Stimulated activated CD8-positive, alpha-beta memory T cell treated with anti-CD3 and anti-CD28 coated beads, Interleukin-4, amount 100 ng/mL, for 1 hour (primary cell): ENCODE measurements at places on chromosomes 5 and 9.

GRCh38 chr9:138006576-138007233 is 129.1 kb downstream of the CACNA1B start:
- DNase-seq = no peak

DNA sequence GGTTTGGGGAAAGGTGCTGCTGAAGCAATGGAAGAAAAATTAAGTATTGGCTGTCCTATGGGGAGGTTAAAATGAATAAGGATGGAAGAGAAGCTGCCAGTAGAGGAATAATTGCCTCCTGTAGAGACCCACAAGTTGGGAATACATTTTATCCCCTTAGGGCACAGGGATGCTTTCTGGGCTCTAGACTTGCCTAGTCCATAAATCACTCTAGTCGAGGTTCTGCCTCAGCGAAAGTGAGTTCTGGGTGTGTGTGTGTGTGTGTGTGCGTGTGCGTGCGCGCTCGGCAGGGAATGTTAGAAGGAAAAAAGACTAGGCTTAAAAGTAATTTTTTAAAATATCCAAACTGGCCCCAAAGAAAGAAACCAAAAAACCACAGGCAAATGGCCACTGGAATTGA is 291.6 kb downstream of the DOCK8 start:
- no peak for DNase-seq

DNA sequence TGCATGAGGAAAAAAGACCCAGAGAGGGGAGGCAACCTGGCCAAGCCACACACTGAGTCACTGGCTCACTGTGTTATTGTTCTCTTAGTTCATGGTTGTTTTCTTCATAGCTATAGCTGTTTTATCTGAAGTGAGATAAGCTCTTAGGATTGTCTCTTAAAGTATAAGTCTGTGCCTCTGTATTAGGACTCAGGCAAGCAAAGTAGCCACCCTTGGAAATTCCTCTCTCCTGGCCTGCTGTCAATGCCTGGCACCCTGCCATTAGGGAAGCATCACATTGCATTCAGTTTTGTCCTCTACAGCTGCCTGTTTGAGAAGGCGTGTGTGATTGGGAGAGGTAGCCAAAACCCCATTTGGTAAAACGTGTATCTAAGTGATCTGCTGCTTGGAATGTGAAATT is 147.4 kb upstream of the GLRA1 start:
- no peak for DNase-seq

DNA sequence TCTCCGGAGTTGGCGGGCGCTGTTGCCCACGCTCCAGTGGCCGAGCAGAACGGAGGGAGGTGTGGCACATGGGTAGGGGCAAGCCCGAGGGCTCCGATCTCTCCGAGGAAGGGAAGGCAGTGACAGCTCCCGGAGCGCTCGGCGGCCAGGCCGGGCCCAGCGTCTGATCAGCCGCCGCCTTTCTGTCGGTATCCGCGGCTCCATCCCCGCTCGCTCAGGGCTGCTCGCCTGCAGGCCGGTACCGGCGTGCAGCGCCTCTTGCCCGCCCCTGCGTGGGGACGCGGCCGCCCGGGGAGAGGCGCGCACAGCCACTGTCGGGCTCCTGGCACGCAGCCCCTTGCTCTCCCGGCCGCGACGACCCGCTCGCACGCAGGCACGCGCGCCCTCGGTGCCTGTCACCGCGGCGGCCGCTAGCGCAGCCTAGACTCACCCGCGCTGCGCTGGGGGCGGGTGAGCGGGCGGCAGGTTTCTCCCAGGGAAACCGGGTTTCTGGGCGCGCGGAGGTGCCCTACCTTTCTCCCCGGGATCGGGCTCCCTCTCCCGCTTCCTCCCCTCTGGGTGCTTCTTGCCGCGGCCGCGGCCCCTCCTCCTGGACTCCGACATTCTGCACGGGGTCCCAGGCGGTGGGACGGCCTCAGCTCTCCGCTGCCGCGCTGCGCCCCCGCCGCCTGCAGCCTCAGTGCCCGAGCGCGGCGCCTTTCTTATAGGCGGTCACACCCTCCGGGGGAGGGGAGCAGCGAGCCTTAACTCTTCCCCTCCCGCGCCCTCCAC is 108.4 kb downstream of the PSD2 start:
- DNase-seq = no peak

- DNase-seq = no peak
Observed at GRCh38 chr5:174247301-174247700, 201.8 kb downstream of the NSG2 start.

GRCh38 chr9:34253460-34253837 is 74.6 kb downstream of the UBAP1 start:
- no peak for DNase-seq

DNA sequence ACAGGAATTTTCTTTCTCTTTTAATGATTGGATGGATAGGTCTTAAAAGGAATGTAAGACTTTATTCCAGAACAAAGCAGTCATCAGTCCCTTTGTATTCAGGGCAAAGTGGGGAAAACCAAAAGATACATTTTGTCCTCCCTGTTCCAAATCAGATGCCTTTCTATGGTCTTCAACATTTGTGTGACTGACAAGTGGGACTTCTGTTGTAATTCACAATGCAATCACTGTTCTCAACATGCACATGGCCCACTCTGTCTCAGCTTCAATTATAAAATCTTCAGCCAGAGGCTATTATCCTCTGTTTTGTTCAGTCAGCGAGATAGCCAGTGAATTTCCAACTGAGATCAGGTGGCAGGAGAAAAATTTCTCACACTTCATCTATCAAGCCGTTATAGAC is 95.5 kb upstream of the ERBIN start:
- DNase-seq = no peak

DNA sequence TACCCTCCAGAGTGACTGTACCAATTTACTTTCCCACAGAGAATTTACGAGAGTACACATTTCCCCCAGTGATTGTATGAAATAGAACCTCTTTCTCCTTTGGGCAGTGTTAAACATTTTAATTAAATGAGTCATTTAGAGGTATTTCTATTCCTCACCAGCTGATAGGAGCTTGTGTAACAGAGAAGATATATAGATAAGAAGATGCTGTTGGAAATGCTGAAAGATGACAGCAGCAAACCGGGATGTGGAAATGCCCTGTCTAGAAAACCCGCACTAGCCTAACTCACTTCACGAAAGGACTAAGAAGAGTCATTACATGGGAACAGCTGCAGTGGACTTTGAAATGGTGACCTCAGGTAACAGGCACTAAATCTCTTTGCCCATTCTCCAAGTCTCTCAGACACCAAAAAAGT is 68.3 kb downstream of the LPAR1 start:
- no peak for DNase-seq

DNA sequence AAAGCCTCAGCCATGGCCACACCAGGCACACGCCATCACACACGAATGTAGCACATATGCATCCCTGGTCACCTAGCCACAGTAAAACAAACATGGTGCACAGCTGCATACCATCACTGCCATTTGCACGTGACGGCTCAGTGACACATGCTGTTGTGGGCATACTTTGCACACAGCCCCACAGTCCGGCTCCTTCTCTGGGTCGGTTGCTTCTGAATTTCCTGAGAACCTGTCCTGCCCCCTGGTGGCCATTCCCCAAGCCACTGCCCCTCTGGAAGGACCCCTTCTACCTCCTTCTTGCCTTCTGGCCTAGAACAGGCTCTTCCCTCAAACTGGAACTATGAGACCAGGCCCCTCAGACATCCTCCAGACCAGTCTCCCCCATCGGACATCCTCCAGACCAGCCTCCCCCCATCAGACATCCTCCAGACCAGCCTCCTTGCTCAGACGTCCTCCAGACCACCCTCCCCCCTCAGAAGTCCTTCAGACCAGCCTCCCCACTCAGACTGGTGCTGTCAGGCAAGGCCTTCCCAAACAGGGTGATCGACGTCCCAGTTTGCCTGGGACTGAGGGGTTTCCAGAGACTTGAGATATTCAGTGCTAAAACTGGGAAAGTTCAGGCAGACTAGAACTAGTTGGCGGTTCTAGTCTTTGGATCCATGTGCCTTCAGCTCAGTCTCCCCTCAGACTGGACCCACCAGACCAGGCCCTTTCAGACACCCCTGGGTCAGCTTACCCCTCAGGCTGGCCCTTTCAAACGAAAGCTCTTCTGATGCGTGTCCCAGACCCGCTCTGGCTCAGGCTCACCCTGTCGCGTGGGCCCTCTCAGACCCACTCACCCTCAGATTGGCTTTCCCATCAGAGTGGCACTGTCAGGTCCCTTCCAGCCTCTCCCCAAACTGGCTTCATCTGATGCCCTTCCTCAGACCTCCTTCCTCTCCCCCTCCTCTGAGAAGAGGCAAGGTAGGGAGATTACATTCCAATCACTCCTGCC is 24.3 kb upstream of the ENHO start:
- DNase-seq = peak; percentile 10

GRCh38 chr9:91321691-91322090 is 40.0 kb downstream of the AUH start:
- no peak for DNase-seq

GRCh38 chr5:33891446-33891787 is 373 bp downstream of the ADAMTS12 start:
- DNase-seq = no peak

GRCh38 chr5:93010037-93010436 is 571.0 kb downstream of the NR2F1-AS1 start:
- no peak for DNase-seq

DNA sequence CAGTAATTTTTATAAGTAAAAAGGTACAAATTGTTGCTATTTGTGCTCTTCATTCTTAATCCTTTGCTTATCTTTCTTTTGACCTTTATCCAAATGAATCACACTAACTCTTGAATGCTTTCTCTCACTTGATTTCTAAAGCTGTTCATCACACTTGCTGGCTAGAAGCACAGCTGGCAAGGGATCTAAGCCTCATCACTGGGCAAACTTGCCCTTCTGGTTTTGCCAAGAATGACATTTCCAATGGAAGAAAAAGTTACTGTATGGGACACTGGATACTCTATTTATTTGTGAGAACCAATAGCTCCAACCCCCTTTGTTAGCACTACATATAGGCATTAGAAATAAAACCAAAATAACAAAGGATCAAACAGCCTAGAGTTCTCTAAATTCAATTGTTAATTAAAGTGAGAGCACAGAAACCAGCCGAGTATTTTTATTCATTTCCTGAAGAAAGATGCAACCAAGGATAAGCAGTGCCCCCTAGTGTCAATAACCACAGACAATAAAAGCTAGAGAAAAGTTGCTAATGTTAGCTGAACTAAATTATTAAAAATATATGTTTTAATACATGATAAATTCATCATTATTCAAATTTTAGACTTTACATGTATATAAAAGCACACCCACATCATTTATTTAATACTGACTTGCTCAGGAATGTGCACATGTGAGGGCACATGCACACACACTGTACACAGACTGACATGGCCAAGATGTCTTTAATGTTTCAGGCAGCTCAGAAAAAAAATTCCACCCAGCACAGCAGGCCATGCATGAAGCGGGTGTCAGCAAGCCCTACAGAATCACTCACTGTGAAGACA is 59.8 kb upstream of the POU5F2 start:
- DNase-seq = no peak

GRCh38 chr9:127733614-127734013 is 1.5 kb downstream of the TOR2A start:
- DNase-seq = no peak

DNA sequence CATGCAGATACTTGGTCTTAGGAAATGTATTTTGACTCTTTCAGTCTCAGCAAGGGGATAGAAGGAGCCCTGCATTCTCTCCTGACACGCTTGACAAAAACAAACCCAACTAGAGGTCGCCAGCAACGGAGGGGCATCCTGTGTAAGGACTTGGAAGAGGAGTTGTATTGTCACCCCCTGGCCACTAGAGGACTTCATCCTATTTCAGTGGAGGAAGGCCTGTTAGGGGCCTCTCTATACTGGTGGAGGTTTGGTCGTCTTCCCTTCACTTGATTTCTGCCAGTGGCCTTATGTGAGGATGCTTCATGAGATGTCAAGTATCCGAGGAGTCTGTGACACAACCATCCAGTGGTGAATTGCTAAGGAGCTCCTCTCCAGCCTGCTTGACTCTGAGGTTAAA is 122.8 kb upstream of the STC2 start:
- DNase-seq = no peak

- DNase-seq = no peak
Observed at GRCh38 chr9:123928533-123929176, 1.3 kb downstream of the DENND1A start.

- no peak for DNase-seq
Observed at GRCh38 chr5:62475072-62475471, 62.5 kb downstream of the IPO11 start.

DNA sequence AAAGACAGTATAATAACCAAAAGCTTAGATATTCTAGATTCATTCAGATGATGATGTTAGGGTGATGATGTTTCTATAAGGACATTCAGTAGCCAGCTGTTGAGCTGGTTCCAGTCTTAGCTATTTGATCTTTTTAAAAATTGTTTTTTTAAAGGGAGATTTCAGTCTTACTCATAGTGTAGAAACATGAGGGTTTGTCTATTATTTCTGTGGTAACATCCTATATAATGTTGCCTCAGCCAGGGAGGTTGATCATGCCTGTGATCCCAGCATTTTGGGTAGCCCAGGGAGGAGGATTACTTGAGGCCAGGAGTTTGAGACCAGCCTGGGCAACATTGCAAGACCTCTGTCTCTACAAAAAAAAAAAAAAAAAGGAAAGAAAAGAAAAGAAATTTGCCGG is 167.8 kb downstream of the DOCK2 start:
- DNase-seq = no peak

DNA sequence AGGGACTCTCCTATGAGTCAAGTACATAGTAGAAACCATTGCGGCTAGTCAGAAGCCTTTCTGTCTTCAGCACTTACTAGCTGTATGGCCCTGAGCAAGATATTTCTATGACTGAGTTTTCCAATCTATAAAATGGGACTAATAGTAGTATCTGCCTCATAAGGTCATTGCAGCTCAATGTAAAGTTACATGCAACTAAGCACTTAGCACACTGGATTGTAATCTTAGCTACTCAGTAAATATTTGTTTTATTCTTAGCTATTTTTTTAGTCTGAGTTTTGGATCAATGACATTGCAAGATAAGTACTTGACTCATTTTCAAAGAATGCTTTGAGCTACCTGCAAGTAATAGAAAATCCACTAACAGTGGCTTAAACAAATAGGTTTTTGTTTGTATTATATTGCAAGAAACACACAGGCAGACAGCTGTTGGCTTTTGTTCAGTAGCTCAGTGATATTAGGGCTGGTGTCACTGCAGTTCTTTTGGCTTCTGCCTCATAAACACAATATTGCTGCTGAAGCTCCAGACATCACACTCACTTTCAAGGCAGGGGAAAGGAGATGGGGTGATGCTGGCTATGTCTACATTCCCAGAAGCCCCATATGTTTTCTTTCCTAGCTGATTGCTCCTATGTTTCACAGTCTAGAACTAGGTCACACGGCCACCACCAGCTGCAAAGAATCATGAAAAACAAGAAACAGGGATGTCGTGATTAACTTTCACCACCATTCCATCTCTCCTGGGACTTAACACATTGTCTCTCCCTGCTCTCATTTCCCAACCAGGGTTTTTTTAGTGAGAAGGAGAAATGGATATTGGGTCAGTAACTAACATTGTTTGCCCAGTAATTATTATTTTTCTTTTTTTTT is 26.9 kb upstream of the FAT2 start:
- no peak for DNase-seq
